Right renal cortex interstitium (tissue), 3 donors: ENCODE measurements at places on chromosomes 5 and 9. TPM values are rescaled to one million over a fixed set of nuclear protein-coding genes. Genes with fewer than 3 reads are reported as not detected.

- no peak for DNase-seq
Observed at GRCh38 chr9:120396418-120396817, 183.5 kb downstream of the CDK5RAP2 start.

GRCh38 chr5:132181011-132181629 lies 46.5 kb downstream of the P4HA2 start:
- no peak for DNase-seq

DNA sequence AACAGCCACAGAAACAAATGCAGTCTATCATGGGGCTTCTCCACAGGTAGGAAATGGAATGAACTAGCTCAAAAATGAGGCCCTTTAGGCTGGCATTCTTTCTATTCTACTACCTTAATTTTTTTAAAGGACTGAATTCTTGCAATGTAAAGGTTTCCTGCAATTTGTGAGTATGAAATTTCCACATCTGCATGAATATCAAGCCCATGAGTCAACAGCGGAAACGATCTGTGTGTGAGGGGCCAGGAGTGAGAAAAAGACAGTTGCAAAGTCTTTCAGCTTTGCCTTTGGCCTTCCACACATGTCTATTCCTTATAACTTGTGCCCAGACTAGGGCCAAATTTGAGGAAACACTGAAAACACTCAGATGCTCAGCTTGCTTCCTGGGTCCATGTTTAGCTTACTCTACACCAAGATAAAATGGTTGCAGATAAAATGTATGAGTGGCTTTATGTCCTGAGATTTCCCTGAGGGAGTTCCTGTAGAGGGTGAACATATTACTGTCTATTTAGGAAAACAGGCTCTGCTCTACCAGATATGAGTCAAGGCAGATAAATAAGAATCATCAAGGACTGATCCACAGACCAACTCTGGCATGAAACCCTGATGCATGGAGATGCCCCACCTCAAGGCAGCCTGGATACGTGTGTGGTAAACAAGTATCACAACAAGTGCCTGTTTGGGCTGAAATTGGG lies 46.5 kb downstream of the RETREG1 start:
- DNase-seq = no peak

The CNTFR gene
- polyA plus RNA-seq = 36.0 TPM

The ORM2 gene
- not detected for polyA plus RNA-seq

The PTGDS gene
- 20.9 TPM for polyA plus RNA-seq

The KIF4B gene
- 0.33 TPM for polyA plus RNA-seq

The HRH2 gene
- 3.3 TPM for polyA plus RNA-seq
